GM13976 (cell line): ENCODE measurements at places on chromosomes 7 and 10.
A peak's percentile ranks its signal among the peaks of the same experiment; 100 is the strongest.

DNA sequence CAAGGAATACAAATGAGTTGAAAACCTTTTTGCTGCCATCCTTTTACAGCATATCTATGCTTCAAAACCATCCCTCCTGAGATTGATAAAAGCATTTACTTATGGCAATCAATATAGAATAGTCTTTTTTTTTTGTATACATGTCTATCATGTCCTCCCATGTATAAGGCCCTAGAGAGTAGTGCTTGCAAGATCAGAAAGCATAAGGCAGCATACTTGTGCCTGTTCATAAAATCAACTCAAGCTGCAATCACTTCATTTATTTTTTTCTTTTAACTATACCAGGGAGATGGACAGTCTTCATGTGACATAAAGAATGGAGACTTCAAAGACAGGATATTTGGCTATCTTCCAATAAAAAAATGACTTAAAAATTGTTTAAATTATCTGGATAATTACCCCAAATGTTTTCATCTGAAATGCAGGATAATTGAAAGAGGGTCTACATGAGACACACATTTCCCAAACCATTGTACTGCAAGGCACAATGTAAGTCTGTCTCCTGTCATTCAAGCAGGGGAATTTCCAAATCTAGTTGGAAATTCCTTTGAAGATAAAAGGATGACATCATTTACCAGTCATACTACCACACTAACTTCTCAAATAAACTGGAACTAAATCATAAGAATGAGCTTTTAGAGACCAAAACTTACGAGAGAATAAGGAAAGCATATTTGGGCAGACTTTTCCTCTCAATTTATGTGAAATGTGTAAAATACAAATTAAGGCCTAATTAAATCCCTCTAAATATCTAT is 22.5 kb downstream of the LRRN3 start:
- DNase-seq = peak; percentile 11

GRCh38 chr10:71939304-71939703 is 24.9 kb upstream of the CHST3 start:
- DNase-seq = no peak

DNA sequence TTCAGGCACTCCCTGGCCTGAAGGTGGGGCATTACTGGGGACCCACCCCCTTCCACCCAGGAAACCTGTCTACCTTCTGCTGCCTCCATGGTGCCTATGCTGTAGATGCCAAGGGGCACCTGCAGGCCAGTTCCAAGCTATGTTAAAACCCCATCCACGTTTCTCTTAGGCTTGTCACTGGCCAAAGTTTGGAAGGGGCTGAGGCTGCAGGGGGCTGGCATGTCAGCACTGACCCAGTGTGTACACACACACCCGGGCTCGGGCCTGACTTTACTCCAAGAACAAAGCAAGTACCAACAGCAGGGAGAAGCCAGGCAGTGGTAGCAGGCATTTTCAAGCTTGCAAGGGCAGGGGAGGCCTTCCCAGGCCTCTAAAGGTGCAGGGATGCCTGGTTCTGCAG is 53.8 kb upstream of the PCDH15 start:
- DNase-seq = no peak

DNA sequence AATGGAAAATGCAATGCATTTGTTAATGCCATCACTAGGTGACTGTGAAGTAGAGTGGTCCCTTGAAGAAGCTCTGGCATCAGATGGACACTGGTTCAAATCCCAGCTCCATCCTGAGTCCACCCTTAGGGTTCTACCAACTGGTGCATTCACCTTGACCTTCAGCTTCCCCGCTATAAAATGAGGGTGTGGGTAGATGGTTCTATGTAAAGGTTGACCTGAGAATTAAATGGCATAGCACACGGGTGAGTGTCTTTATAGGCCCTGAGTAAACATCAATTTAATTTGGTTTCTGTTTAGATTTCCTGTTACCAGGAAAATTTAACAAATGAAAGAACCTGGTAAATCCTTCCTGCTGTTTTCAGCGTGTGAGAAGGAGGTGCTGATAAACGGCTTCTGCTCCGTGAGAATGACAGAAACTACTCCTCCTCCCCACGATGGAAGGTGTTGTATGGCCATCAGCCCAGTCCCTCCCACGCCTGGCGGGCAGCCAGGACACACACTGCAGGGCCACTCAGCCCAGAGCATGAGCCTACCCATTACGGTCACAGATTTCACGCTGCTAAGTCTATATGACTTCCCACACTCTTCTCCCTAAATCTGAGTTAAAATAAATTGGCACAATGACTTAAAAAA is 210.1 kb downstream of the TNS3 start:
- DNase-seq = no peak

DNA sequence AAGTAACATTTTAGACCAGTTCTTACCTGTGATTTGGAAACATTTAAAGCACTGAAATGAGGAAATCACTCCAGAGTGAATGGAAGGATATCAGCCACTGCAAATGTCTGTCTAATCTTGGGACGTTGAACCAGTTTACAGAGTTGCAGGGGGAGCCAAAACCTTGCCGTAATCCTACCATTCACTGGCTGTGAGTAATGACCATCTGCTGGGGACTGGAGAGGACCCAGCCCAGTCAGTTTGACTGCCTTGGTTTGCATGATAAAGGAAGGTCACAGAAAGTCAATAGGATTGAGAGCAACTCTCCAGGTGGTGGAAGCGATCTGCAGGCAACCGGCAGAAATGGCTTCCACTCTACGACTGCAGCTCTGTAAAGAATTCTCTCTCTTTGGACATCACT is 167.2 kb downstream of the AKR1D1 start:
- no peak for DNase-seq

GRCh38 chr10:31018962-31019361 is 12.7 kb downstream of the ZNF438 start:
- no peak for DNase-seq

GRCh38 chr7:75931680-75932079 is 16.7 kb downstream of the POR start:
- no peak for DNase-seq

- no peak for DNase-seq
Measured at GRCh38 chr7:24477398-24478136, 95.7 kb upstream of the PALS2 start.
